CD8-positive, alpha-beta memory T cell (primary cell): ENCODE measurements at places on chromosomes 16 and 17.

DNA sequence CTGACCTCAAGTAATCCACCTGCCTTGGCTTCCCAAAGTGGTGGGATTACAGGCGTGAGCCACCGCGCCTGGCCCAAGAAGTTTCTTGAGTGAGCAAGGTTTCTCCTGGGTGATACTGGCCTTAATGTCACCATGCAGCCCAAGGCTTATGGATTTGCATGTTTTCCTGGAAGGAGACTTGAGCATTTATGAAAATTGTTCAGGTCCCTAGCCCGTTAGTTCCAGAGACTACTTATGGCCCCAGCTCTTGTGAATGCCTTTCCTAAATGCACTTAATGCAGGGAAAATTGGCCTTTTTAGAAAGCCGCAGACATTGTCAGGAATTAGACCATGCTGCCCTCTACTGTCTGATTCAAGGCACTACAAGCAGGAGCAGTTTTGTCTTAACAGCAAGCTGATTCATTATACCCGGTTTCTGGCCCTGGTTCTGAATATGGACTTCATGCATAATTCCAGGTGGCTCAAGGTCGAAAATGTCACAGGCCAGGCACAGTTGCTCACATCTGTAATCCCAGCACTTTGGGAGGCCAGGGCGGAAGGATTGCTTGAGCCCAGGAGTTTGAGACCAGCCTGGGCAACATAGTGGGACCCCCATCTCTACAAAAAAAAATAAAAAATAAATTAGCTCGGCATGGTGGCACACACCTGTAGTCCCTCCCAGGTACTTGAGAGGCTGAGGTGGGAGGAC lies 91.3 kb downstream of the SNX29 start:
- no peak for DNase-seq

- DNase-seq, result no peak
Measured at GRCh38 chr16:87108941-87109340, 208.3 kb downstream of the C16orf95 start.

DNA sequence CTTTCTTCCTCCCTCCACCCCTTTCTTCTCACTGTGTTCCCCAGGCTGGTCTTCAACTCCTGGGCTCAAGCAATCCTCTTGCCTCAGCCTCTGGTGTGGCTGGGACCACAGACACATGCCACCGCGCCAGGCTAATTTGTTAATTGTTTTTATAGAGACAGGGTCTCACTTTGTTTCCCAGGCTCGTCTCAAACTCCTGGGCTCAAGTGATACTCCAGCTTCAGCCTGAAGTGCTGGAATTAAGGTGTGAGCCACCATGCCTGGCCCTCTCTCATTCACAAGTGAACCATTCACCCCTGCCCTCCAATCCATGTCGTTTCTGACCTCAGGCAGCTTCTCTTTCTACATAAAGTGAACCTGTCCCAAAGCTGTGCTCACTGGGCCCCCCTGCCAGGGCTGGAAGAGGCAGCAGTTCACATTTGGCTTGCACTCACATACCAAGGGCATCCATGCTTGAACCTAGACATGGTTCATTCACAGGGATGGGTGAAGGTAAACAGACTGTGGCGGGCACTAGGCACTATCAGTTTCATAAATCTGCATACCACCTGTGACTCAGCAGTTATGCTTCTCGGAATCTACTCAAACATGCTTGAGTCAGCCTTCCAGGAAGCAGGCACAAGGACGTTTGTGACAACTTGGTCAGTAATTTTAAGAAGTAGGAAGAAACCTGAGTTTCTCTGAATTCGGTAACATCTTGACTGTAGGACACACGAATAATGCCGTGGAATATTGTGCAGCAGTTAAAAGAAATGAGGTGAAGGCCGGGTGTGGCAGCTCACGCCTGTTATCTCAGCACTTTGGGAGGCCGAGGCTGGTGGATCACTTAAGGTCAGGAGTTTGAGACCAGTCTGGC lies 6.0 kb upstream of the RNF213 start:
- DNase-seq, result peak; percentile 47

DNA sequence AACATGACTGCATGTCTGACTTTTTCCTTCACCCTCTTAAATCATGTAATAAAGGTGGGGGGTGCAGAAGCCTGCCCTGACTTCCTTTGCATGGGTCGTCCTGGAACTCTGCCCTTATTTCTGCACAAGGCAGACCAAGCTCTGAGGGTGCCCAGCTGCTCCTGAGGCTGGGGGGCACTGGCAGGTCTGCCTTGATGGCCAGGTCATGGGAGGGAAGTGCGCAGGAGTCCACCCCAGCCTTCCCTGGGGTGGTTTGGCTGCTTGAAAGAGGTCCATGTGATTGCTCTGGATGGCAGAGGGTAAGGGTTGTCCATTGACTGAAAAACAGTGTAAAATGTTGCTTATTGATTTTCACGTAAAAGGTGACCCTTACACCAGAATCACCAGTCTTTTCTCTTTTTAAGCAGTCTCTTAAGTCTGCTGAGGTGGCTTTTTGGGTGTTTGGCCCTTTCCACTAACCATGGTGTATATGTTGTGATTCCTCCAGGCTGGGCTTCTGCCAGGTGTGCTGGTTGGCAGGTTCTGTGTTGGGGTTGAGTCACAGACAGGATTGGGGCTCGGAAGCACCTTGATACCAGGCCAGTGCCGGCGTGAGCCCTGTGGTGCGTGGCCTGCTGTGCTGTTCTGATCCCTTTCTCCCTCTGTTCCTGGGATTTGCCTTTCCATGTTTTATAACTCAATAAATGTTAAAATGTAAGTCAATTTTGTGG lies 19.4 kb downstream of the DHX38 start:
- no peak for DNase-seq

GRCh38 chr16:56351481-56351880 lies 73.9 kb downstream of the AMFR start:
- DNase-seq, result no peak

- no peak for DNase-seq
Measured at GRCh38 chr17:73950593-73950914, 252.9 kb upstream of the RPL38 start.

DNA sequence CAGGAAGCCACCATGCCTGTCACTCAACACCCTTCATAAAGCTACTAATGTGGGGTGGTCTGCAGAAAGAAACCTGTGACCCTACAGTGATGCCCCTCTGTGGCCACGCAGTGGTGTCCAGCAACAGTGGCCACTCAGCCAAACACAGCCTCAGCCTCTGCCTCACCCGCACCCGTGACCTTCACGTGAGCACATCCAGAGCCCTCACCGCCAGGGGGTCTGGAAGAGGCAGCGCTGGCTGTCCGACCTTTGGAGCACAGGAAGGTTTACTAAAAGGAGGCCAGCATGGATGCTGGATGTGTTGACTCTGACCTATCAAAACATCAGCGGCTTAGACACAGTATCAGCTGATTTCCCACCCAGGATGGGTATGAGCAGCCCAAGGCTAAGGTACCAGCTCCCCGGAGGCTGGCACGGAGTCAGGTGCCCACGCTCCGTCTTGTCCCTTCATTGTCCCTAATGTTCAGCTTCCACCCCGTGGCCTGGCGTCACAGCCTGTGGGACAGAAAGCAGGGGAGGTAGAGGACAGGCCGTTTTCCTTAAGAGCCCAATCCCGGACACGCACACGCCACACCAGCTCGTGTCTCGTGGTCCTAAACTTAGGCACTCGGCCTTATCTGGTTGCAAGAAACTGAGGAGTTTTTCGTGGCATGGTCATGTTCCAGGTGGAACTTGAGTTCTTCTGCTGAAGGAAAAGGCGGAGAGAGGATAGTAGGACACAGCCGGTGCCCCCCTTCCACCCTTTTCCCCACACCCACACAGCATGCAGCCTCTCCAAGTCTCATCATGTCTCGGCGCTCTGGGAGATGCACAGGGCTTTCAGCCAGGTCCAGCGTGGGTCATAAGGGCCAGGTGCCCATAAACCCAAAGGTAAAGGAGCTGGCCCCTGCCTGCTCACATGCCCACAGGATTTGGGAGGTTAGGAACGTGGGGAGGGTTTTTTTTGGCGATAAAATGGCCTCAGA lies 49.7 kb upstream of the ENDOV start:
- no peak for DNase-seq

- DNase-seq, result no peak
Measured at GRCh38 chr16:7090628-7091115, 242.0 kb upstream of the RBFOX1 start.

- DNase-seq, result no peak
Measured at GRCh38 chr16:60181536-60181935, 1447.4 kb upstream of the GOT2 start.

DNA sequence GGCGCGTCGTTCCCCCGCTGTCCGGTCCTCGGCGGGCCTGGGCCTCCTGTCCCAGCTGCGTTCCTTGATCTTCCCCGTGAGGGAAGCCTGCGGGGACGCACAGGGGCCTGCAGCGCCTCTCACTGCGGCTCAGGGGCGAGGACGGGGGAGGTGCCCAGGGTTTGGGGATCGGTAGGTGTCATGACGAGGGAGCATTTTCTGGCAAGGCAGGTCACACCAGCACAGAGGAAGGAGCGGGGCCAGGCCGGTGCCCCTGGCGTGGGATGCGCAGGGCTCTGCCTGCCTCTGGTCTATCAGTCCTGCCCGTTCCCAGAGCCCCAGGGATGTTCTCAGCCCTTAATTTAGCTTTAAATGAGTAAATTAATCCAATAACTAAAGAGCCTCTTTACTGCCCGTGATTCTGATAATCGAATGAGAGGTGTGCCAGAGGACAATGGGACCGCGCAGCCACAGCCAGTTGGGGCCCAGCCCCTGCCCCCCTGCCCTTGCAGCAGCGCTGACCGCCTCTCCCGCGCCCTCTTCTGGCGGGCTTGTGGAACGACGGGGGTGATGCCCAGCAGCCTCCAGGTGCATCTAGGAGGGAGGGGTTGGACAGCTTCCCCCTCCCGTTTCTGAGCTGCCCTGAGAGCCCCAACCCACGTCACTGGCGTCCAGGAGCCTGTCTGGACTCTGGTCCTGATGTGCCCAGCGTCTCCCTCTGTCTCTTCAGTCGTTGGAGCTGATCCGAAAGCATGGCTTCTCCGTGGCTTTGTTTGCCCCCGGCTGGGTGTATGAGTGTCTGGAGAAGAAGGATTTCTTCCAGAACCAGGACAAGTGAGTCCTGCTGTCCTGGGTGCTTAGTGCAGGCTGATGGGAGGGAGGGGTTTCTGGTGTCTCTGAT lies 7.9 kb downstream of the ENGASE start:
- DNase-seq, result peak; percentile 61

DNA sequence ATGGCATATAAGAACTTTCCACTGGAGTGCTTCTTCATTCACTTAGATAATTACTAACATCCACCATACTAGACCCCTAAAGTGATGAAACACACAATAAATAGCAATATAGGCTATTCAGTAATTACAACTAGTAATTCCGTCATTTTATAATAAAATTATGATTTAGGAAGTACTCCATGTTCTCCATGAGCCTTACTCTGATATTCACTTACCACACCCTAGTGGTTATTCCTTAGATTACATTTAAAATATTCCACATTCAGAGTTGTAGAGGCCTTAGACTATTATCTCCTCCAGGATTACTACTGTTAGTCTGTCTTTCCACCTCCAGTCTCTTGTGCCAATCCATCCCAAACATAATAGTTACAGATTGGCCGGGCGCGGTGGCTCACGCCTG lies 62.4 kb downstream of the STH start:
- no peak for DNase-seq

- peak; percentile 75 for DNase-seq
Measured at GRCh38 chr17:77375917-77376651, 235.3 kb downstream of the SEC14L1 start.

DNA sequence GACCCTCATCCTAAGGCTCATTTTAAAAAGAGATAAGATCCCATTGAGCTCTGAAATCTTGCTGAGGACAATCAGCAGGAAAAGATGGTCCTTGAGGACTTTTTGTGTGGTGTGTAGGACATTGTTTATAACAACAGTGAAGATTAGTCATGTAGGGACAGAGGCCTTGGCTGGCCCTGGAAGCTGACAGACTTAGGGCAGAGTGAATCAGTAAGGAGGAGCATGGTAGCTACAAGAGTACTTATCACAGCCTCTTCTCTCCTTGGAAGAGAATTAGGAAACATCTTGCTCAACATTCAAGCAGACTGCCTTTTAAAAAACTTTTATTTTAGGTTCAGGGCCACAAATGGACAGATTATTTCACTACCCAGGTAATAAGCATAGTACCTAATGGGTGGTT lies 665.9 kb upstream of the SALL1 start:
- no peak for DNase-seq

DNA sequence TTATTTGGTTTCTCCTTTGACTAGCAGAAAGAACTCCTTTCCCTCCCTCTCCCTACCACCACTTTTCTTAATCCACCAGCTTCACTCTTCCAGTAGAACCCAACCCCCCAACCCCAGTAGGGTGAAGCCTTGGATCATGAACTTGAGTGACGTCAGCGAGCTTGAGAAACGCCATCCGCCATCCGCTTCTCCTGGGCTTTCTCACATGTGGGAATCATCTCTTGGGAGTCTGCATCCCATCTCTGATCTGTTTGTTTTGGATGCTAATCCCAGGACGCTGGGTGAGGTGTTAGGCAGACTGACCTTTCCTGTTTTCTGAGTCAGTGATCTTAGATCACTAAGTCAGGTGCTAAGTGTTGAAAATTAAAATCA lies 16.0 kb upstream of the SOX9 start:
- no peak for DNase-seq

GRCh38 chr17:42166196-42166763 lies 11.5 kb upstream of the RAB5C start:
- no peak for DNase-seq

- no peak for DNase-seq
Measured at GRCh38 chr17:1755827-1756262, 6.0 kb upstream of the SERPINF1 start.

DNA sequence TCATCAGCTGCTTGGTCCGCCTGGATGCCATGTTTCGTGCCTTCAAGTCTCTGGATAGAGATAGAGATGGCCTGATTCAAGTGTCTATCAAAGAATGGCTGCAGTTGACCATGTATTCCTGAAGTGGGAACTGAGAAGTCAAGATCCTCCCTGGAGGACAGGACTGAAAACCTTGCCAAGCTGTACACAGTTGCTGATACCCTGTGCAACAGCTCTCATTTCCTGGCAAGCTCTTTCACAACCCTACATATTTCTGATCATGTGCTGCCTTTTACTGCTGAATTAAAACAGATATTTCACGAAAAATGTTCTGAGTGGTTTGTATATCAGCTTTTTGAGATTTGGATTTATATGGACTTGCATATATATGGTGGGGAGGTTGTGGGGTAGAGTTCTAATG lies 898 bp downstream of the CAPNS2 start:
- no peak for DNase-seq

DNA sequence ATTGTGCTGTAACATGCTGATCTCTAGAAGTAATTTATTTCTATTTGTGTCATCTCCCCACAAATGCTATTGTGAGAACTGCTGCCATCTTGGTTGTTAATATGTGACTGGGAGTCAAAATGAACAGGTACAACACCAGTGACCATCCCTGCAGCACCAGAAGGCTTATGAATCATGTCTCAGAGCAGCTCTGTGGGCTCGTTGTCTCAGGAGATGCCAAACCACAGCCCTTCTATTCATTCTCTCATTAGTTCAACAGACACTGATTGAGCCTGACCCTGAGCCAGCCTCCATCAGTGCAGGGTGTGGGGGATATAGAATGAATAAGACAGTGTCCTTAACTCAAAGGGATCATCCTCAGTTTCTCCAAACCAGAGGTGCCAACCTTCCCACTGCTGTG lies 92.5 kb downstream of the UTP18 start:
- DNase-seq, result no peak
